ENCODE measurements at places on chromosomes 16 and 17.
A peak's percentile ranks its signal among the peaks of the same experiment; 100 is the strongest.

- no peak for DNase-seq
These were observed 593 bp upstream of the WDR45B start for GRCh38 chr17:82648742-82649331.

DNA sequence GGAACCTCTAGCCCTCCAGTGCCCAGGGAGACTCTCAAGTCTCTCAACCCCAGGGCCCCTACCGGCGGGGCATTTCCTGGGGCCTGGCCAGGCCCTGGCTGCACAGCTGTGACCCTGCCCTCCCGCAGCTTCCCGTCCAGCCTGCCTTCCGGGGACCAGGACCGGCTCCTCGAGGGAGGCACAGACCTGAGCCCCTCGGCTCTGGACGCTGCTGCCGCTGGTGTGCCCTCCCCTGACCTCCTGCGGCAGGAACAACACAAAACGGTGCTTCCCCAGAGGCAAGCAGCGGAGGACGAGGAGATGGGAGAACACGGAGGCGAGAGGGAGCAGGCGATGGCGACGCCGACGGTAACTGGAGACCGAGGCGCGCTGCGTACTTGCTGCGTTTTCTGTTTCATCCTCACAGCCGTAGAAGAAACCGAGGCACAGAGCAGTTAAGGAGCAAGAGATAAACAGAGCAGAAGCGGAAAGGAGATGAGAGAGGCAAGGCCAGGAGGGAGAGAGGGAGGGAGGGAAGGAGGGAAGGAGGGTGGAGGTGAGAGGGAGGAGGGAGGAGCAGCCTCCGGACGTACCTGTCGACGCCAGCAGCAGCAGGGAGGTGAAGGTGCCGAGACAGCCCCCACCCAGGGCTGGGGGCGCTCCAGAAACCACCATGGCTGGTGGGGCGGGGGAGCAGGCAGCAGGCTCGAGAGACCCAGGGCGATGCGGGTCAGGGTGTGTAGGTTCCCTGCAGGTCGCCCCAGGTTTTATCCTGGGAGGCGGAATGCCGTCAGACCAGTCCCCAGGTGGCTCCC, at the start of gene PRSS22:
Gene PRSS22 (minus strand): TSS at position 720 of the 794 bp plus-strand sequence. CDS start 66 bp downstream, at position 654.
- DNase-seq = no peak

DNA sequence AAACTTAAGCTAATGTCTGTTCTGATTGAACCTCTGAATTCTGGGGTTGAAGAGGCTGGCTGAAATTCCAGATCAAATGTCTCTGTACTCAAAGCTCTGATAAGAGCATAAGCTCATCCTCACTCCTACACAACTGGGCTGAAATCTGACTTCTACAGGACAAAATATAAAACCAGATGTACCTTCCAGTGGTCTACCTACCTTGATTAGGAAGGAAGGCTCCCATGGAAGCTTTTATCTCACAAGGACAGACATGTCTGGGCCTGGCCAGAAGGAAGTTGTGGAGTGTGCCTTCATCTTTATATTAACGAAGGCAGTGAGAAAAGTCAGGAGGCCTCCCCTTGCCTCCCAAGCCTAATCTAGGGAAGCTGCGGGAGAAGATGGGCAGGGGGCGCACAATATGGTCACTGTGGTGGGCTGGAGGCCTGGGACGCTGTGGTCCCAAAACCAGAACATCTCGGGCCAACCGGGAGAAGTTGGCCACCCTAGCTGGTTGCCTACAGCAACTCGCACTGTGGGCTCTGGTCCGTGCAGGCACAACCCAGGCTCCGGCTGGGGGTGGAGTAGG, 55.6 kb upstream of the LRRC37A3 start:
- DNase-seq = no peak

GRCh38 chr17:64024781-64025731, 4.6 kb upstream of the ICAM2 start:
- no peak for DNase-seq

- no peak for DNase-seq
These were observed 14.9 kb downstream of the NAA60 start for GRCh38 chr16:3458278-3458851.

DNA sequence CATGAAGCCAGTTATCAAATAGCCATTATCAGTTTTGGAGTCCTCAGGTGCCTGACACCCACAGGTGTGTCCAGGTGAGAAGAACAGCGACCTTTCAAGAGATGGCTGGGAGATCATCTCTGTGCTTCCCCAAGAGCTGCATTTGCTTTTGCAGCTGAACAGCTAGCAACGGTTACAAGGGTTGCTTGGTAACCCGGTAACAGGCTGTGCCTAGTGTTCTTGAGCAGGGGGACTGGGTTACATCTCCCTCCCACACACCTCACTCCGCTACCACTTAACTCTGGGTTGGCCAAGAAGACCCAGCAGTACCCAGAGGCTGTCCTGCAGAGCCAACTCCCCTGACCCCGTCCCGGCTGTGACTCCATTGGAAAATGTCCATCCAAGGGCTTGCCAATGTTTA, 147.0 kb downstream of the SLC39A11 start:
- DNase-seq = no peak

- DNase-seq = no peak
These were observed 14.4 kb downstream of the TENT4B start for GRCh38 chr16:50167556-50167955.

- no peak for DNase-seq
These were observed 7.7 kb downstream of the MIEF2 start for GRCh38 chr17:18267927-18268711.

DNA sequence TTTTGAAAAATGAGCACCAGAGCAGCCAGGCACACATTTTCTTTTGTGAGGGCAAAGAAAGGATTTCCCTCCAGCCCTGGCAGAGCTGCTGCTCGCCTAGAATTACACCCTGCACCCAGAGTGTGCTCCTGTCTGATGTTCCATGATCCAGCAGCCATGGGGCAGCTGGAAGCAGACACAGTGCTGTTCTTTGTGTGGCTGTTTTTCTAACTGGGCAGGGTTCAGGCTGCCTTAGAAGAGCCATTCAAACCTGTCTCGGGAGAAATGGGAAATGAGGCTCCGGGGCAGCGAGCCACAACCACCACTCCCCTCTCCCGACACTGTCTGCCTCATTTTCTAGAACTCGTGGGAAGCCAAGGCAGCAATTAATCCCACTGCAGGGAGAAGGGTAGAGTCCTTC, 28.9 kb downstream of the LITAF start:
- no peak for DNase-seq

DNA sequence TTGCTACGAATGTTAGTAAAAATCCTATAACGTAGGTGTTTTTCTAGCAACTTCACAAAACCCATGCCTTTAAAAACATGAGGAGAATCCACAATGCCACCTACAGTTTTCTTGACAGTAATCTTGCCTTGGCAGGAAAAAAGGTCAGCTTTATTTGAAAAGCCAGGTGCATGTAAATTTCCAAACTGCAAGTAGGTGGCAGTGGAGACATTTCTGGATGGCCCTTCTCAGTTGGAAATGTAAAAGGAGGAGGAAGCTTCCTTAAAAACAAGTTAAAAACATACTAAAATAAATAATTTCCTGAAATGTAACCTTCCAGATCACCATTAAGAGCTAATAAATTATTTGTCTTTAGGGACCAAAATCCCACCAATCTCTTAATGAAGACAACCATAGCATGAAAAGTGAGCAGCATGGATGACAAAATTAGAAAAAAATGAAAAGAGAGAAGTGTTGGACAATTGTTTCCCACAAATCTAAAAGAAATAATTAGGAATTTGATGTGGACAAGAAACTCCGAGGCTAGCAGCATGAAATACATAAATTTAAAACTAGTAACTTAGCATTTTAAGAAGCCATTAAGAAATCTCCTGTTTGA, 152.2 kb downstream of the SNX11 start:
- DNase-seq = no peak

GRCh38 chr17:58172369-58173071, 5.7 kb downstream of the OR4D2 start:
- DNase-seq = no peak

DNA sequence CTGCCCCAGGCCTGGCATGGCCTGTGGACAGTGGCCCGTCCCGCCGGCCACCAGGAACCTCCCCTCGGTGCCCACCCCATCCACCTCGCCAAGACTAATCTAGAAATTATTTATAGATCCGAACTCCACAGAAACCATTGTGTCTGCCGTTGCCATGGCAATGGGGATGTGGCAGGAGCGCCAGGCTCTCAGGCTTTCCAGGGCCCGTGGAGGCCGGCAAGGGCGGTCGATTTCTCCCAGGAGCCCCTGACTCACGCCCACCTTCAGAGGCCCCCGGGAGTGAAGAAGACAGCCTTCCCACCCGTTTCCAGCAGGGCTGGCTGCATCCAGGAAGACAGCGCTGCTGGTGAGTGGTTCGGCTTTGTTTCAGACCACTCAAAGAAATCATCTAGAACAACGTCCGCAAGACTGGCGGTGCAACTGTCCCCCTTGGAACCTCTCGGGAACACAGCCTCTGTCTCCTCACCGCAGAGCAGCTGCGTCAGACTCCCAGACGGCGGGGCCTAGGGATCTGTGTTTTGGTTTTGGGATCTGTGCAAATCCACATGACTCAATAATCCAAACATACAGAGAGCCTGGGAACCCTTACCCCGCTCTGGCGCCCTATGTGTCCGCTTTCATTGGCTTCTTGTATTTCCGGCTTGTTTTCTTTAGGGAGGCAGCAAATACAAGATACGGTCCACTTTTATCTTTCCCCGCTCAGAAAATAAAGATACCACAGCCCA, 48.5 kb upstream of the ZCCHC14 start:
- peak; percentile 14 for DNase-seq

DNA sequence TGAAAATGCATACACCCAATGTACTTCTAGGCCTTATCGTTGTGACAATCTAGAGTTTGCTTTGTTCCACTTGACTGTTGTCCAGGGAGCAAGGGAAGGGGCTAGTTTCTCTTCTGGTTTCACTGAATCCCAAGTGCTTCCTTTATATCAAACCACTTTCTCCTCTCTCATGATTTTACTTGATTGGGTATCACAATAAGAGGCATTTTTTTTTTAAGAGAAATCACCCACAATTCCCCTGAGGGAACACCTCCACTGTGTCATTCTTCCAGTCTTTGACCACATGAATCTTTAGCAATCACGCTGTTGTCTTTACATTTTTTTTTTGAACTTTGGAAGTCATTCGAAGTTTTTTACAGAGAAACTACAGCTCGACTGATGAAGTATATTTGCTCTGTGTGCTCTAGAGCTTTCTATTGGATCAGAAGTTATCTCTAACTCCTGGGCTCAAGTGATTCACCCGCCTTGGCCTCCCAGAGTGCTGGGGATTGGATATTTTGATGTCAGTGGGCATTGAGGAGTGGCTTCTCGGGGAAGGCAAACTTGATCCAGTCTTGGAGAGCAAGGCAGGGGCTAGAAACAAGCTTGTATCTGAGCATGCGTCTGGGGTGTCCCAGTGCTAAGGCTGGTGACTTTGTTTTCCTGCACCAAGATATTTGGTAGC, 3.0 kb downstream of the CDH1 start:
- no peak for DNase-seq

- no peak for DNase-seq
These were observed 3.0 kb downstream of the ARHGDIA start for GRCh38 chr17:81867991-81868673.

- DNase-seq = no peak
These were observed 25.8 kb downstream of the CASKIN2 start for GRCh38 chr17:75489511-75489955.

DNA sequence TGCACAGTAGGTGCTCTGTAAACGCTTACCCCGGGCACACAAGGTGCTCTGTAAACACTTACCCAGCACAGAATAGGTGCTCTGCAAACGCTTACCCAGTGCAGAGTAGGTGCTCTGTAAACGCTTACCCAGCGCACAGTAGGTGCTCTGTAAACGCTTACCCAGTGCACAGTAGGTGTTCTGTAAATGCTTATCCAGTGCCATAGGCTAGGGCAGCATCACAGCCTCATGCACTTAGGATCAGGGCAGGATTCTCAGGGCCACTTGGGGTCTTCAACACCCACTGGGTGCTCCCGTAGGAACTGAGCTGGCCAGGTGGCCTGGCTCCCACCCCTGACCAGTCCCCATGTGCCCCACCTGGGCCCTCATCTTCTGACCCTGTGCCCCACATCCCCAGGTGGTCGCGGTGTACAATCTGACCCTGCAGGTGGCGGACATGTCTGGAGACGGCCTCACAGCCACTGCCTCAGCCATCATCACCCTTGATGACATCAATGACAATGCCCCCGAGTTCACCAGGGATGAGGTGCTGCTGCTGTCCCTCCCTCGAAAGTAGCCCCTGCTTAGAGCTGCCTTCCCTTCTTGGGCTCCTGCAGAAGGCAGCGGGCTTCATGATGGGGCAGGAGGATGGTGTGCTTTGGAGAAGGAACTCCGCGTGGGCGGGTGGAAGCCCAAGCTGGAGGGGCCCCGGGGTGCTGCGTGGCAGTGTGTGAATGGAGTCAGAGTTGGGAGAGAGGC, 13.1 kb downstream of the SLC22A31 start:
- DNase-seq = no peak

DNA sequence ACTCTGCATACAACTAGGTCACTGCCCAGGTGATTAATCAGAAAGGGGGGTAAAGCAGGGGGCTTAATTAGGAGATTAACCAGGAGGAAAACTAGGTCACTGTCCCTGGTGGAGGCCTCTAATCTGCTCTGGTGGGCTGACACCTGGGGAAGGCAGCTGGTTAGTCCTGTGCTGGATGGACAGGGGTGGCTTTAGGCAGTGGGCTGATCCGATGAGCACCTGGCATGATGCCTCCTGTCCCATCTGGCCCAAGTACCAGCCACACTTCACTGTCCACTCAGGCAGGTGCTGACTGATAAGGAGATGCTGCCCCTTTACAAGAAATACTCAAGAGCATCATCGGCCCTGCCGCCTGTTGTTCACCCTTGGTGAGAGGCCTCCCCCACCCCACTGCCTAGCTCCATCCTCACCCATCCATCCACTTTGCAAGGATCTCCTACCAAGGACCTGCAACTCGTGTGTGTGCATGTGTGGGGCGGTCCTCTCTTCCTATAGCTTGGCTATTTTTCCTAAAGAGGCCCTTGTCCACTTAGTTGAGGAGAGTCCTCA, 13.8 kb upstream of the RCVRN start:
- no peak for DNase-seq

DNA sequence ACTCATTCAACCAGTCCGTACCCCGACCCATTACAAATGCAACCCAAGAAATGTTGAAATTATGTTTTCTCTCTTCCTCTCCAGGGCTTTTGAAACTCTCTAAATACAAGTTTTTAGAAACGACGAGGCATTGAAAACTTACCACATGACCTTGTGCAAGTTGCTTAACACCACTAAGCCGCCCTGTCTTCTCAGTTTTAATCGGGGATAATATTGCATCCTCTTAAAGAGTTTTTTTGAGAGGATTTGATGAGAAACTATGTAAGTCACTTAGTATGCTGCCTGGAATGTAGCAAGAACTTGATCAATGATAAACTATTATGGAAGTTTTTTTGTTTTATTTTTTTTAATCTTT, 149.0 kb upstream of the FAM20A start:
- no peak for DNase-seq

DNA sequence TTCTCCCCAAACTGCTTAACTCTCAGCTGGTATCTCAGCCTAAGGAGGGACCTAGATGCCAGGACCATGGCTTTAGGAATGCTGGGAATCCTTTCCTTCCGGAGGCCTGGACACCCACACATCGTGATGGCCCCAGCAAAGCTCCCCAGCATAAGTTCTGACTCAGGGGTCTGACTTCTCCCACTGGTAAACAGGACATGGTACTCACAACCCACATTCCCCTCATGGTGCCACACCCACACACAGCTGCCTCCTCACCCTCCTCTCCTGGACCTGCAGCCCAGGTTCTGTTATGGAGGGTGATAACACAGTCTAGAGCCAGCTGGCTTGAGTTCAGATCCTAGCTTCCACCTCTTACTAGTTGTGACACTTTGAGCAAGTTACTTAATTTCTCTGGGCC, 719 bp upstream of the RNF227 start:
- DNase-seq = peak; percentile 36
